Kidney tubule cell (primary cell): ENCODE measurements at places on chromosomes 3 and 15.

DNA sequence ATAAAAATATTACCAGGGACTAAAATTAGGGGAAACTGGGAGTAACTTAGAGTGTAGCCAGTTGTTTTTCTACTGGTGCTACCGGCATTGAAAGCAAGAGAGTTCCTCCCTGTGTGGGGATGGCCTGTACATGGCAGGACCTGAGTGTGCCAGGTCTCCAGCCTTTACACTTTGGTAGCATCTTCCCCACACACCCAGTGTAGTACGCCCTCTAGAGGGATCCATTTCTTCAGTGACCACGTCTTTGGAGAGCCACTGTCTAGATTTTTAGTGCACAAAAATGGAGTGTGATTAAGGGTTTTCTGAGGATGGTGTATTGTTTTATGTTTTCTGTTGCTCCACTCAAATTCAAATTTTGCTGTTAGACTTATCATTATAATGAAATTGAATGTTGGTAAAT is 507.0 kb upstream of the TPRG1 start:
- peak; percentile 25 for DNase-seq

DNA sequence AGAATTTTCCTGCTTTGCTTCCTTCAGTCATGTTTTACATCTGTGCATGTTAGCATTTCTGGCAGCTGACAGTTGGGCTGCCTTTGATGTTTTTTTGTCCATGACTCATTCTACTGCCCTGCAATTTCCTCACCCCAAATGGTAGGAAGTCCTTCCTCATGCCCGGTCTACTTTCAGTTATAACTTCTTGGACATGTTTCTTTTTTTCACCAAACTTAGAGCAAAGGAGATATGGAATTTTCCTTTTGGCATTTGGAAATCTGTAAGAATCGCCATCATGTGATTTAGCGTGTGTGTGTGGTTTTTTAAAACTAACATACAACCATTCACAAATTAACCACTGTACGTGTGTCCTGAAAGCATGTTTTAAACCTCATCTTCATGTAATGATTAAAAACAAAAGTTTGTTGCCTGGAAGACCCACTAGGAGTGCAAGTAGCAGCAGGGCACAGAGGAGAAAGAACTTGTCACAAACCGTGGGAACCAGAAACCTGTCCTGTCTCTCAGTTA is 430.7 kb upstream of the CFAP20DC start:
- peak; percentile 84 for DNase-seq

DNA sequence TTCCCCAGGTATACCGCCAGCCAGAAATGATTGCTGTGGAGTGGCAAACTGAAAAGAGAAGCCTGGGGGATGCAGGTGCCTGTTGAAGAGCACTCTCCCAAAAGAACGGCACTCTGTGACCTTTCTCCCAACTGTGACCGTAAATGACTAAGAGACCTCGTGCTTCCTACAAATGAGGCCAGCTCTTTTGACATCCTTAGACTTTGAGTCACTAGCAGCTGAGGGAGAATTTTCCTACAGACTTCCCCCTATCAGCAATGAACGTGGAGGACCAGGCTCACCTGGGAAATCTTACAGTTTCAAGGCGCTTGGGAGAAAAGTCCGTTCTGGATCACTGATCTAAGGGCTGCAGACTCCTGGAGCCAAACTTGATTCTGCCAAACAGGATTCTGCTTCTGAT is 8.6 kb downstream of the AQP9 start:
- peak; percentile 96 for DNase-seq

DNA sequence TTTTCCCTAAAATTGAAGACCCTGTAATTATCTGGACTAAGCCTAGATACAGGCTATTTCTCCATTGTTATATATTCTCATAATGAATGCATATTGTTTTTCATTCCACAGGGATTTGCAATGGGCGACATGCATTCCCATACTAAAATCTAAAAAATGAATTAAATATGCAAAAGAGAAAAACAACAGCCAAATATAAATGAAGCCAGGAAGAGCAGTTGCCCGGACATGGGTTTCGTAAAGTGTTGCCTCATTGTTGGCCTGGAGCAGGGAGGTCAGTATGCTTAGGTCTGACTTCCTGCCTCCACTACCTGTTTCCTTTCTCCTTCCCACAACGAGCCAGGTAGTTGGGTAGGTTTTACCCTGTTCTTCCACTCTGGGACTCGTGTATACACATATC is 27.1 kb upstream of the SLCO3A1 start:
- no peak for DNase-seq

GRCh38 chr3:31925271-31925630 is 55.8 kb downstream of the OSBPL10 start:
- no peak for DNase-seq

- peak; percentile 74 for DNase-seq
Observed at GRCh38 chr3:20658491-20658890, 472.5 kb upstream of the SGO1 start.

DNA sequence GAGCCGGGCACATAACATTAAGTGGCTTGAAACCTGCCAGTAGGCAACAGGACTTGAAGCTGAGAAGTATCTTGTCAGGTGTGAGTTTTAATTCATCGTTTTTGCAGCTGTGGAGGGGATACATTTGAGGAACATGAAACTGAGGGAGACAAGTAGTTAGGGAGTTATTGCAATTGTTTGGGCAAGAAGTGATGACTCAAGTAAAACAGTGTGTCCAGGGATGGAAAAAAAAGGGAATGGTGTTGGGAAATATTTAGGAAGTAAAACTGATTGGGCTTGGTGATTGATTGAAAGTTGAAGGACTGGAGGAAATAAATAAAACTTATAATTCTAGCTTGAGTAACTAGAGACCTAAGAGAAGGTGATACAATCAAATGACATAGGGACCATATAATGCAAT is 85.5 kb downstream of the NCEH1 start:
- peak; percentile 35 for DNase-seq

DNA sequence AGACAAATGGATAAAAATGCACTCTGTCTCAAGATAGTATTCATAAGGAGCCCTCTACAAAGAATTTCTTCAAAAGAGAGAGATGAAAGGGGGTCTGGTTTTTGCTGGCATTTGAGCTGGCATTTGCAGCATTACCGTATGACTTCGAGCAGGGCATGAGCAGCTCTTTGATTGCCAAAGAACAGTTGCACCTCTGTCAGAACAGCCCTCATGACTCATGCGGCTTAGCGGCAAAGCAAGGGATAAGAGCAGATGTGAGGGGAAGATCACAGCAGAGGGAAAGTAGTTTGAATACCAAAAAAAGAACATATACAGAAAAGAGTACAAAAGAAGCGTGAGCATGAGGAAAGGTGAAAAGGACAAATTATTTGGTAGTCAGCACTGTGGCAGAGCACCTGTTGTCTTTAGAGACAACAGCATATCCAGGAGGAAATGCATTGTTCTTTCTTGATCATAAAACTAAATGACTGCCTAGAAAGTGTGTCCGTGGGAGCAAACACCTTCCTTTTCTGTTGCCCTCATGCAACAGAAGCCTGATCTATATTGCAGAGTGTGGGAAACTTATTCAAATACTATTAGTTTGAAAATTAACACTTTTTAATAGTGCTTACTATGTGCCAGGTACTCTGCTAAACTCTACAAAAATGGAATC is 80.5 kb upstream of the SLC24A5 start:
- DNase-seq, result peak; percentile 41

DNA sequence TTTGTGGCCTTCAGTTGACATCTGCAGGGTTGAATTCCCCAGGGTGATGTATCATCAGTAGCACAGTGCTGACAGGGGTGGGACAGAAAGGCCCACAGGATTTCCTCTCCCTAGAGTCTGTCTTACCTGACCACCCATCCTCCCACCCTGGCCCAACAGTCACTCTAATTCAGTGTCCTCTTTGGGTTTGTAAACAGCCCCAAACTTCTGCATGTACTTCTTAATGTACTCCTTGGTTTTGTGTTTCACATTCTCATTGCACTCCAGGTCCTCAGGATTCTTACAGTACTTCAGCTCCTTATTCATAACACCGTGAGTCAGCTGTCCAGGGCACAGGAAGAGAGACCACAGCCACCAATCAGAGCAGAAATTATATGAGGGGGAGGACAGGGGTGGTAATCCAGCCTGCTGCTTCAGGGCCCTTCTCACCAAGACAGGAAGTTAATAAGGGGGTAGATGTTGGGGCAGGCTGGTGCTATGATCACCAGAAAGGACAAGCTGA is 37.5 kb downstream of the NBEAL2 start:
- peak; percentile 88 for DNase-seq

GRCh38 chr15:31062310-31062847 is 39.1 kb downstream of the TRPM1 start:
- no peak for DNase-seq

DNA sequence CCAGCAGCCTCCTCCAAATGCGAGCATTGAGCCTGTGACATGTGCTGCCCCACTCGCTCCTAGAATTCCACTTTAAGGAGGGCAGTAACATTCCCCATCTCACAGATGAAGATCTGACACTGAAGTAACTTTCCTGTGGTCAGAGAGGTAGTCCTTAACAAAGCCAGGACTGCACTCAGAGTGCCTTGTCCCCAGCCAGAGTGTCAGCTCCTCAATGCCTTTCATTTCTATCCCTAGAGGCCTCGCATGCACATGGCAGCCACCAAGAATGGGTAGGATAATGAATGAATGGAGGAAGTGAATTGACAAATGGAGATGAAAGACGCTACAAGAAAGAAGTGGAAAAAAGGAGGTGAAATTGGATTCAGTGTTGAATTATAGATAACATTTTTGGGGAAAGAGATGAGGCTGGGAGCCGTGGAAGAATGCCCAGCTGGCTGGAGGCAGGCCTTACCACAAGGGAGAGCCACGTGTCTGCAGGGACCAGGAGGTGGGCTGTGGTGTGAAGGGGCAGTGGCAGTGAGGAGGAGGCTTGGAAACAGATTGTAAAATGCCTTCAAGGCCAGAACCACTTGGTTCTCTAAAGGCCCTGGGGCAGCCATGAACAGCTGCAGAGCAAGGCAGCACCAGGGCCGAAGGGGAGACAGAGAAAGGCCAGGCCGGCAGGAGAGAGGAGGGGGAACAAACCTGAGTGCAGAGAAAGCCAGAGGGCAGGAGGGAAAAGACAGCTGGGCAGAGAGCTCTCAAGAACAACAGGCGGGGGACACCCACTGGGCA is 10.4 kb downstream of the CFAP92 start:
- DNase-seq, result no peak

DNA sequence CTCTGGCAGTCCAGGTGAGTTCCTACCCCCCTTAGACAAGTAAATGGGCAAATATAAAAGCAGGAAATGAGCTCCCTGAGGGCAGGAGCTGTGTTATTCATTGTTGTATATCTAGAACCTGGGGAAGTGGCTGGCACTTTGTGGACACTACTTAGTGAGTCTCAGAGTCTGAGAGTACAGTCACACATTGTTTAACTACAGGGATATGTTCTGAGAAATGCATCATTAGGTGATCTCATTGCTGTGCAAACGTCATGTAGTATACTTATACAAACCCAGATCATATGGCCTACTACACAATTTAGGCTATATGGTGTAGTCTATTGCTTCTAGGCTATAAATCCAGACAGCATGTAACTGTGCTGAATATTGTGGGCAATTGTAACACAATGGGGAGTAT is 52.4 kb downstream of the DRD3 start:
- DNase-seq, result no peak

DNA sequence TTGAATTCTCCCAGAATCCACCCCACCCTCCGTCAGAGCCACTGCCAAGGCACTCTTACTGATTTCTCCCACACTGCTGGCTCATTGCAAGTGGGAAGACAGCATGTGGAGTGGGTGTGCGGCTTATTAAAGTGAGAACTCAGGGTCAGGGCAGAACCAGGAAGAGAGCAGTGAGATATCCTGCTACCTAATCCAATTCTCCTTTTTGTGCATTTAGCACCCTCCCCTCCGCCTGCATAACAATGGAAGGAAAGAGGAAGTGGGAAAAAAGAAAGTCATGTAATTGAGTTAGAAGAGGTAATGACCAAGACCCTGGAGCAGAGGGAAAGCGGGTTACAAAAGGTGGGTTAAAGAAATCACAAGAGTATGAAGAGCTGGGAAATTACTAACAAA is 27.8 kb upstream of the PIK3CB start:
- DNase-seq, result peak; percentile 42

GRCh38 chr15:80105595-80105994 is 46.1 kb downstream of the ZFAND6 start:
- peak; percentile 68 for DNase-seq

DNA sequence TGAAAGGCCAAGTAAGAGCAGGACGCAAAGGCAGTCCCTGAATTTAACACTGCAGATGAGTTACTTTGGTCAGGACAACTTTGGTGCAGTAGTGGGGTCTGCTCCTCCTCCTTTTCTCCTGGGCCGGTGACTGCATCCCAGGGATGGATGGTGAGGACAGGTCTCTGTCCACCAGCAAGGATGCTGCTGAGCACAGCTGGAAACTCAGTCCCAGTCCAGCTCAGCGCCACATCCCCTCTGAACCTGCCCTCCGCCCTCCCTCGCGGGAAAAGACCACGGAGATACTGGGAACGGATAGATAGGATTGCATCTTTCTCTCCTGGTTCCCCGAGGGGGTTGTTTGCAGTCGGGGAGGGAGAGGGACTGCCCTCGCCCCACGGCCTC is 13.8 kb downstream of the GRAMD2A start:
- no peak for DNase-seq

GRCh38 chr3:129112308-129113052 is 9.1 kb downstream of the RAB43 start:
- peak; percentile 66 for DNase-seq

DNA sequence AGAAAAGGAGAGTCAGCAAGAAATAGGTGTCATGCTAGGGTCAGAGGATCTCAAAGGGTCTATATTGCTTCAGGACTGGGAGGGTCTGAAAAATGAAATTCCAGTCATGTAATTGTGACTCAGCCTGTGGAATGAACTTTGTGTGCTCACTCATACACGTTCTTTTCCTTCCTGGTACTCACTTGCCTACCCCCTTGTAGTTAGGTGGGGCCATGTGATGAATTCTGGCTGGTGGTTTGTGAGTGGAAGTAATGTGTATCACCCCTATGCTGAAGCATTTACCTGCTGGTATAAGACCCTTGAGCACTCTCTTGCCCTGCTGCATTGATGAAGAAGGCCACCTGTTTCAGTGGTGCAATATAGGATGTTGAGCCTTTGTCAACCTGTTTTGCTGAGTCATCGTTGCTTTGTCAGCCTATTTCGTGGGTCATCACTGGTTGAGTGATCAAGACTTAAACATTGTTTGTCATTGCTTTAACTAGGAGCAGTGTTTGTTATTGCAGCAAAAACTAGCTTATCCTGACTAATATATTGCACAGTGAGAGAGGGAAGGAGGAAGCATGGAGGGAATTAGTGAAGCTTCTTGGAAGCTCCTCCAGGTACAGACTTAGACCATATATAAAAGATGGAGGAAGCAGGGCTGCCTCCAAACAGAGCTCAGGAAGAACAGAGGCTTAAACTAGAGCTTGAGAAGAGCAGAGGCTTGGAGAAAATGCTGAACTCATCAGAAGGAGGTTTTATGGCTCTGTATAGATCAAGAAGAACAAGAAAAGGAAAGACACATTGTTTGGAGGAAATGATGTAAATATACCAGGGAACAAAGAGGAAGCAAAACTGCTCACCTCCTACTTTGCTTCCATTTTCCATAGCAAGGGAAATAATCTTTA is 28.9 kb downstream of the TLNRD1 start:
- DNase-seq, result peak; percentile 62

DNA sequence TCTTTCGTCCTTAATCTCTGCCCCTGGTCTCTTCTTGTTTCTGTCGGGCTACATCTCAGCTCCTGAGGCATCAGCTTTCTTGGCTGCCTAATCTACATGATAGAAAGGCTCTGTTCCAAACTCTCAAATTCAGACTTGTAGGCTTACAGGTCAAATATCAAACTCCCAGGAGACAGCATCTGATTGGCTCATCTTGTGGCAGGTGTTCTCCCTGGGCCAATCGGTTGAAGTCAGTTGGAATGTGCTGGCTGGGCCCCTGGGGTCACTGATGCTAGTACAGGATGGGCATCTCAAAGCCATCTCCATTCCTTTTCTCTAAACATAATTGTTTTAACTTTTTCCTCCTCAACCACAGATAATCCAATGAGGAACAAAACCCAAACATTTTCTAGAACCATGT is 198.7 kb downstream of the CNTN3 start:
- DNase-seq, result no peak
